SK-MEL-5 (cell line): ENCODE measurements at places on chromosomes 4 and X.

GRCh38 chr4:147735413-147736301 is 3.8 kb downstream of the ARHGAP10 start:
- DNase-seq, result no peak

DNA sequence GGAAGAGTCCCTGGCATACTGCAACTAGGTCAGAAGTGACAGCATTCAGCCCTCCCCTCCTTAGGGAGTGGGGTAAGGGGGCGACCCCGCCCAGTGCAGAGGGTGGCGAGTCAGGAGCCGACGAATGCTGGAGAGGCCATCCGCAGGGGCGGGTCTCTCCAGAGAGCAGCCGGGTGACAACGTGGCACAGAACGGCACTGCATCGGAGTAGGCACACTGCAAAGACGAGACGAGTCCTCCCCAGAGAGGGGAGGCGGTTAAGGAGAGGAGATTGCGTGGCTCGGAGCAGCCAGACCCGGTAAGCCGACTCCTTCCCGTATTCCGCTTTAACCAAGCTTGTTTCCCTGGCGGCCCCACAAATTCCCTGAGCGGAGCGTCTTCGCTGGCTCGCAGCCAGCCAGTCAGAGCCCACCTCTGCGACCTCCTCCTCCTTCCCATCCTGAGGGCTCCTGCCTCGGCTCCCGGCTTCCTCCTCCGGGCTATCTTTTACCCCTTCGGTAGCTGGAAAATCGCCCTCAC is 54.9 kb downstream of the LINC00632 start:
- peak; percentile 32 for DNase-seq

DNA sequence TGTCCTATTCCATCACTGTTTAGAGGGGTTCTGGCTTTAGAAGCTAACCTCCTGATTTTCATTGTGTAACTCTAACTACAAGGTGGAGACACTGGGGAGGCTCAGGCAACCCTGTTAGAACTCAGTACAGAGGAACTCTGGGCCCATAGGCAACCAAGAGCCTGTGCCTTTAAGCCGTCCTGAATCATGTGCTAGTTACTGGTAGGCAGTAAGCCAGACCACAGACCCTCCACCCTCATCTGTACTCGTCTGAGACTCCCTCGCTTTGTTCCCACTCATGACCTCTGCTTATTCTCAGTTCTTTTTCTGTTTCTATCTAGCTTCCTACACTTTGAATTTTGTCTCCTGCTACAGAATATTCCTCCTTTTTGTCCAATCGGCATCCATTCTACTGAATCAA is 31.4 kb downstream of the TBC1D1 start:
- no peak for DNase-seq

GRCh38 chr4:24783506-24783905 is 11.9 kb upstream of the SOD3 start:
- no peak for DNase-seq

DNA sequence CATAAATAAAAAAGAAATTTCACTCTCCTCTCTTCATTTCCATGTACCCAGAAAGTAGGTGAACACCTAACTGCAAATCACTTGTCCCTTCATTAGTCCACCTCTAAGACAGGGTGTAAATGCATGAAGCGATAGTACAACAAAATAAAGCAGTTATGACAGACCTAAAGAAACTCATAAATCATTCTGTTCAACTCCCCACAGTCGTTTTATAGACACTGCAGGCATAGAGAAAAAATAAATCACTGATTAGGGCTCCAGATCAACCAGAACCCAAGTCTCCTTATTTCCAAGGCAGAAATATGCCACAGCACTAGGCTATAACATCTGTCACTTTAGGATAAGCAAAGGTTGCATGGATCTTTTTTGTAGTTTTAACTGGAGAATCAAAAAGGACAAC is 3.0 kb downstream of the RASGEF1B start:
- DNase-seq, result no peak

- DNase-seq, result no peak
These were observed 84.5 kb downstream of the FAM53A start for GRCh38 chr4:1599491-1600210.

GRCh38 chrX:56107320-56107719 is 124.8 kb upstream of the KLF8 start:
- no peak for DNase-seq

DNA sequence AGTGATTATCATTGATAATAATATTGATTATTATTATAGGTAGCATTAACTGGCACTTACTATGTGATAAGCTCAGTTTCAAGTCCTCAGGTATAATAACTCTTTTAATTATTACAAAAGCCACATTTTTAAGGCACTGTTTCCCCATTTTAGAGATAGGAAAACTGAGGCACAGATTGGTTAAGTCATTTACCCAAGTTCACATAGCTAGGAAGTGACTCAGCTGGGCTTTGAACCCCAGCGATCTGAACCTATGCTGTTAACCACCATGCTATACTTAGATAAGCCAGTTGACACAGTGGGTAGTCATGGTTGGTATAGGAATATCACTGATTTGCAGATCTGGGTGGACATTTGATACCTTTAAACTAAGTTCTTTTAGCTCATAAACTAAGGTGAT is 110.4 kb downstream of the FRAS1 start:
- DNase-seq, result no peak

- DNase-seq, result no peak
These were observed 123.2 kb downstream of the BMPR1B start for GRCh38 chr4:94880956-94881355.

DNA sequence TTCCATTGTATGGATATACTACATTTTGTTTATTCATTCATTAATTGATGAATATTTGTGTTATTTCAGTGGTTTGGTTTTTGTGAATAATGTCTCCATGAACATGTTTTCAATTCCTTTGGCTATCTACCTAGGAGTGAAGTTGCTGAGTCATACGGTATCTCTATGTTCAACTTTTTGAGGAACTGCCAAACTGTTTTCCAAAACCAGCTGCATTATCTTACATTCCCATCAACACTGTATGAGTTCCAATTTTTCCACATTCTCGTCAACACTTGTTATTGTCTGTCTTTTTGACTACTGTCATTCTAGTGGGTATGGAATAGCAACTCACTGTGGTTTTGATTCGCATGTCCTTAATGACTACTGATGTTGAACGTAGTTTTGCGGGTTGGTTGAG is 388.6 kb upstream of the MAGEB2 start:
- DNase-seq, result no peak

DNA sequence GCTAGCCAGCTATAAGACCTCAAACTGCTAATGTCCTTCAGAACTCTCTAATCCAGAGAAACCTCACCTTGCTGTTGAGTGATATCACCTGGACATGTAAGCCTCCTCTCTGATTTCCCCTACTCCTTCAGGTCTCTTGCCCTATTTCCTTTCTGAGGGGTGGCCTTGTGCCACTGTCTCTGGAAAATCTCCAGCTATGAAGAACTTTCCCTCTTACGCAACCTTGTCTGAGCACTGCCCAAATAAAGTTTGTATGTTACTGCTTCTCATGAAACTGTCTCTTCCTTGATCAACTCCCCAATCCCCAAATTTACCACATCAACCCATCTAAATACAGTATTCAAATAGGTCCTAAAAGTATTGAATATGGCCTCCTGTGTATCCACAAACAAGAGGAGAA is 53.5 kb upstream of the VEGFD start:
- no peak for DNase-seq

- no peak for DNase-seq
These were observed 52.0 kb upstream of the WDR17 start for GRCh38 chr4:176013476-176014247.

GRCh38 chr4:20127626-20128025 is 124.1 kb upstream of the SLIT2 start:
- no peak for DNase-seq

DNA sequence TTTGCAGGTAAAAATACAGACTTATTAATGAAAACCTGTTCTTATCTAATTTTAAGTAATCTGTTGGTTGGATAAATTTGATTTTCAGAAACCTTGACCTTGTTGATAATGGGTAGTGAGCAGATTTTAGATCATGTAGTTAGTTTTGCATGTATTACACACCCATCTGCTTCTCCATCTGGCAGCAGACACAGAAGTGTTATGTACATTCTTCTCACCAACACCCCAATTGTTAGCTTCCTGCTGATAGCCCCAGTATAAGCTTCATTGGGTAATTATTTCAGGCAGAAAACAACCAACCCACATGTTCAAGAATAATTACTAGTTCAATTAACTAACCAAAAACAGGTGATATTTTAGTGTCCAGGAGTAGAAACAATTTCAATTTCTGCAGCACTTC is 1740.5 kb upstream of the AGA start:
- no peak for DNase-seq

- DNase-seq, result no peak
These were observed 658.7 kb upstream of the EPHA5 start for GRCh38 chr4:66328803-66329574.
